ENCODE measurements at places on chromosomes 2 and 18.

GRCh38 chr2:4964001-4964540 lies 728.1 kb upstream of the SOX11 start:
- no peak for DNase-seq

DNA sequence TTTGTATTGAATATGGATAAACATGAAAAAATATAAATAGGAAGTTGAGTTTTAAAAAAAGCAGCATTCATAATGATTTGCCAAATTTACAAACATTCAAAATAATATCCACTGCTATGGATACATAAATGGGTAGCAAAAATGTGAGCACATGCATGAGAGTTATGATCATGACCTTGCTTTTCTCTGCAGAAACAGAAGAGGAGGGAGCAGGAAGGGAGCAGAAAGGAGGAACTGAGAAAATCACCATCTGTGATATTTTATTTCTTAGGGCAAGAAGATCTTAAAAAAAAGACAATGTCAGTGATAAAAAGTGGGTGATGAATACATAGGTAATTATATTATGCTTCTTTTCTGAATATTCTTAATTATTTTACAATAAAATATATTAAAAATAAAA lies 17.7 kb upstream of the CCDC93 start:
- DNase-seq, result no peak

- DNase-seq, result no peak
Measured at GRCh38 chr2:173690349-173690748, 274.8 kb downstream of the SP3 start.

GRCh38 chr2:202237787-202238233 lies 587 bp downstream of the SUMO1 start:
- DNase-seq, result no peak

DNA sequence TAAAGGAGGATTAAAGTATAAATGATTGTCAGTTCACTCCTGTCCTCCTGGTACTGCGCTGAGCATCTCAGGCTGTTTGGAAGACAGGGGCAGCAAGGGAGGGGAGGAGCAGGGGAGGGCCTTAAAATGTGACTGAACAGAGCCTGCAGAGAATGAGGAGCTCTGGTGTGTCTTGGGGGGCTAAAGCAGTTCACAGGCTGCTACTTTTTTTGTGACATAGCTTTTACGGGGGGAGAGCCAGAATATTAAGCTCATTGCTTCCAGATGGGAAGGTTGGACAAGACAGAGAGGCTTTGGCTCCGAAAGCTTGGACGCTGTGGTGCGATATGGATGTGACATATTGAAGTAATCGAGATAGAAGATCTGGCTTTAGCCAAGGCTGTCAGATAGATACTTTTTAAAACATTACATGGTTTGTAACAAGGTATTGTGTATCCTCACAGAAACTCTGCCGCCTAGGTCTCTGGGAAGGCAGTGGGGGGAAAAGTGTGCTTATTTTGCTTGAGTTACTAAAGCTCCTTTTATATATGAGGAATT lies 40.5 kb downstream of the RDH14 start:
- no peak for DNase-seq

- DNase-seq, result no peak
Measured at GRCh38 chr18:63298400-63299365, 20.9 kb downstream of the BCL2 start.

DNA sequence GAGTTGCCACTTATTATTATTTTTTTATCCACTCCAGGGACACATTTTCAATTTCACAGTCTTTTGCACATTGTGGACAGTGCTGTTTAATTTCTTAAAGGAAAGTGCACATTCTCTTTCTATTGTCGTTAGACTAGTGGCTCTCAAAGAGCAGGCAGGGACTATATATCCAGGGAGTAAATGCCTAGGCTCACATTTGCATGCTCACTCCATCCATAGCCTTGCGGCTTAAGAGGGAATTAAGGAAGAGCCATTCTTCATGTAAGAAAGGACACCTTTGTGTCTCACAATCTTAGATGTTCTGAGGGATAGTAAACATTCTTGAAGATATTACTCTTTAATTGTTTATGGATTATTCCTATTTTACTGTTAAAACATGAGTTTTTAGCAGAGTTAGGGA lies 70.8 kb downstream of the FIGN start:
- DNase-seq, result no peak

GRCh38 chr2:224670203-224670602 lies 46.0 kb downstream of the CCDC195 start:
- DNase-seq, result no peak

- no peak for DNase-seq
Measured at GRCh38 chr18:6328621-6329010, 86.1 kb downstream of the L3MBTL4 start.

DNA sequence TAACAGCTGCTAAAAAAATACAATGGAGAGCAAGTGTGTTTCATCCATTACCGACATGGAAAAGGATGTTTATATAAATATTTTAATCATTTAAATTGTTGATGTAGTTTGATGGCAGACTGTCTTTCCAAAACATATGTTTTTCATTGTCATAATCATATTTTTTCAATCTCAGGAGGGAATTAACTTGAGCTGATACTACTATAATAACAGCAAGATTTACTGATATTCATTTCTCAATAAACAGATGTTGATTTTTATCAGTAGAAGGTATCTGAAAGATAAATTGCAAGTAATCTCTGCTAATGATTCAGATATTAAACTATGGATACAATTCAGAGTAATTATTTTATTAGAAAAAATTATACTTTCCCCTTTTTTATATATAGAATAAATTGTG lies 274.9 kb upstream of the TMEFF2 start:
- DNase-seq, result no peak

- DNase-seq, result no peak
Measured at GRCh38 chr2:240179941-240180666, 39.6 kb upstream of the OTOS start.

DNA sequence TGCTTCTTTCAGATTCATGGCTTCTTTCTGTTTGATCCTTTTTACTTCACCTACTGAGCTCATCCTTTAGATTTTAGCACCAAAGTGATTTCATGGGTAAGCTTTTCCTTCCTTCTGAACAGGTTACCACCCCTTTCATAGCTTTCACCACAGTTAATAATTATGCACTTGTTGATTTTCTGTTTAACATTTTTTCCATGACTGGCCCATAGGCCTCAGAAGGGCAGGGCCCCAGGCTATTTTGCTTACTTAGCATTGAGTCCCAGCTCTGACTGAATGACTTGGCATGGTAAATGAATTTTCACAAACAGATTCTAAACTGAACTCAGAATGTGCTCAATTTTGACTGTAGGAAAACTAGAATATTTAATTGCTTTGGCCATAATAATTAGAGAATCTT lies 177.0 kb downstream of the GCA start:
- no peak for DNase-seq

DNA sequence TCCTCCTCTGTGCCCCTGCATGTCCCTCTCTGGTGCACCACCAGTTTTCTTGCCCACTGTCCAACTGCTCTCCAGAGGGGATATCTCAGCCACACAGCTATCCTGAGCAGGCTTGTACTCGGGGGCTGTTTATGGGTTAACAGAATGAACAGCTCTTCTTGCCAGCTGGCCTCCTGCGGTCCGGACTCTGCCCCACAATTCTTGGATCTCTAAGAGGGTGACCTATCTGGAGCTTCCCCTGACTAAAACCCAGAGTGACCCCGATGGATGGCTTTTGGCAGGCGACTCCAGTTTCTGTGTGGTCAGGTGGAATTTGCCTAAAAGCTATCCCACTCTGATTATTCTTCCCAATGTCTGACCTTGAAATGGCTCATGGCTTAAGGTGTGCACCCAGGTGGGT lies 9.1 kb downstream of the SOWAHC start:
- no peak for DNase-seq

GRCh38 chr2:177622521-177622920 lies 229.9 kb downstream of the AGPS start:
- DNase-seq, result no peak

GRCh38 chr2:37730037-37730818 lies 58.8 kb upstream of the CDC42EP3 start:
- DNase-seq, result no peak

DNA sequence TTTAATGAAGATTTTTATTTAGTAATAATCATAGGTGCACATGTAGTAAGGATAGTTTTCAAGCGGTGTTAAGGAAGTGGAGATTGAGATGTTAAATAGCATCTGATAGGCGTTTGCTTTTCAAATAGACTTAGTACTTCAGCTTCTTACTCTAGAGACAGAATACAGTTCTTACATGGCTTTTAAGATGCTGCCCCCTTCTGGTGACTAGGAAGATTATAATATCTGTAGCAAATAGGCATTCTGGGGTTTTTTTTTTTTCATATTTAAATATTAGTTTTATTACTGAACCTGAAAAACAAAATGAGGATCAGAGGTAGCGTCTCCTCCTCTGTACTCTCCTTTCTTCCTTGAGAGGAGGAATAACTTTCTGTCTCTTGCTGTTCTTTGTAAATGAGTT lies 100.2 kb downstream of the AGAP1 start:
- peak; percentile 62 for DNase-seq

DNA sequence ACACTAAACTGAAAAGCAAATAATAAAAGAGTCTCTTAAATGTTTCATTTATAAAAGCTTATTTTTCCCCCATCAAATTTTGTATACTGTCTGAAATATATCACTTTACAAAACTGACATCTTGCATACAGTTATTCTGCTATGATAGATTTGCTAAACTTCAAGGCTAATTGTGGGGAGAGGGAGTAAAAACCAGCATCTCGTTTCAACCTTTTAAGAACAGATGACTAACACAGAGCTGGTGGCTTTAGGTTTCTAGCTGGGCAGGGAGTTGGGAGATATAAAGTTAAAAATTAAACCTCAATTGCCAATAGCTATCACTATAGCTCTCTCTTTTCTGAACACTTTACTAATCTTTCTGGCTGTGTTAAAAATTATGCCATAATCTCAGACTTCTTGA lies 23.5 kb downstream of the C1D start:
- DNase-seq, result no peak

- DNase-seq, result no peak
Measured at GRCh38 chr18:24051031-24051947, 36.7 kb downstream of the TTC39C start.

DNA sequence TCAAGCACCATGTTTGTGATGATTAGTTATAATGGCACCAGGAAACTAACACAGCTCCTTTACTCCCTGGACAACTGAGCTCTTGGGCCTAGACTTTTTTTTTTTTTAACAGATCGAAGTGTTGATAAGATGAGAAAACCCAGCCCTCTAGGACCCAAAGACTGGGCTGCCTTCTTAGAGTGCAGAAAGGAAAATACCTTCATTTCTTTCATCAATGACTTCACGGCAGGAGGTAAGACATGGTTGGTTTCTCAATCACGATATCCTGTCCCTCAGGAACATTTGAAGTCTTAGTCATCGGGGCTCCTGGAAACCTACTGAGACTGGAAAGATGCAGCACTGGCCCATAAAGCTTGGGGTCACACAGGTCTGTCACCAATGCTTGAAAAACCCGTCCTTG lies 84.7 kb downstream of the TNFRSF11A start:
- no peak for DNase-seq

DNA sequence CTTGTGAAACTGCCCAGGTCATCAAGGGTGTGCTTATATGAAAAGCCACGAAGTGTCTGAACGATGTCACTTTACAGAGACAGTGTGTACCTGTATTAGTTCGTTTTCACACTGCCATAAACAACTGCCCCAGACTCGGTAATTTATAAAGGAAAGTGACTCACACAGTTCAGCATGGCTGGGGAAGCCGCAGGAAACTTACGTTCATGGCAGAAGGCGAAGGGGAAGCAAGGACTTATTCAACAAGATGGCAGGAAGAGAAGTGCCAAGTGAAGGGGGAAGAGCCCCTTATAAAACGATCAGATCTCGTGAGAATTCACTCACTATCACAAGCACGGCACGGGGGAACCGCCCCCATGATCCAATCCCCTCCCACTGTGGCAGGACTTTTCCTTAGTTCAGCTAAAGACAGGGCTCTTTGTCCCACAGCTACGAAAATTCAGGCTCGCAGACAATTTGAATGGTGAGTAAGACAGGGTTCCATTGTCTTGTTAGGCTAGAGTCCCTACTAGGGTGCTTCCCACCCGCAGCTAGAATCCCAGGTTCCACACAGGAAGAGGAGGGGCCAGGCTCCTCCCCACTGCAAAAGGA lies 20.1 kb downstream of the TMEM177 start:
- no peak for DNase-seq

DNA sequence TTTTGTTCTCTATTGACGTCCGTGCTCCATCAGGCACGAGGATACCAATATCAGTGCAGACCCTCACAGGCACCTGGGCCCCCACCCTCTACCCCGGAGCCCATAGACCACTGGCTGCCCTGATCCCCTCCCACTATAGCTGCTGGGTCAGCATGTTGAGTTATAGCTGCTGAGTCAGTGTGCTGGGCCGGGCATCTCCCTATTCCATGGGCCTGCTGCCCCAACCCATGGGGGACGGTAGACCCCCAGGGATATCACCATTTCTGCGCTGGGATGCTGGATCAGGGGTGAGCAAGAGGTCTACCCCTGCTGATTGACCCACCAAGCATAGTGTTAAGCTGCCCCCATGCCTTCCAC lies 100.1 kb upstream of the ST3GAL5 start:
- no peak for DNase-seq

- DNase-seq, result no peak
Measured at GRCh38 chr18:50578651-50579050, 18.8 kb downstream of the MAPK4 start.

DNA sequence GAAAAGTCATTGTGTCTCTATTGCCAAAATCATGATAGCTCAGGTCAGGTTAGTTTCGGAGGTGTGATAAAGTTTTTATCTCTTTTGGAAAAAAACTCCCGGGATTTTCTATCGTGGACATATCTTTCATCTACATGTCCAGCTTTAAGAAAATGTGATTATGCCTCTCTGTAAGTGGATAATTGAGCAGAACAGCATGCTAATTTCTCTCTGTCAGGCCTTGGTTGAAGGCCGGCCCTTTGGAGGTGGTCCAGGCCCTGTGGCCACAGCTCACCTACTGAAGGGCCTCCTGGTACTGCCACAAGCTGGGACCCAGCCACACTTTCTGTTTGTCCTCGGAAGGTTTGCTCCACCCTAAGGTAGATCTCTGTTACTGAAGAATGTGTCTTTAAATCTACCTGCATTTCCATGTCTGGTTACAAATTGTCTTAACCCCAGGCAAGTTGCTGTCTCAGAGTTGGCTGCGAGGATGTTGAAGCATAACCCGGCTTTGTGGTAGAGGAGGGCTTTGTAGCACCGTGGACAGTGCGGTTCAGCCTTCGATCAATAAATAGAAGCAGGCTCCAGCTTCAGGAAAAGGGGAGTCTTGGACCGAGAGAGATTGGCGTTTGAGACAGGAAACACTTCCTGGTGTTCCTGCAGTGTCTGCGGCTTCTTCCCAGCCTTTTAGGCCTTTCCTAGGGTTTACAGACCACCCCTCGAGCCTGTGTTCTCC lies 25.5 kb downstream of the TCF7L1 start:
- no peak for DNase-seq
